Fibroblast of lung (primary cell): ENCODE measurements at places on chromosomes 6 and 20. TPM values are rescaled to one million over a fixed set of nuclear protein-coding genes. Genes with fewer than 3 reads are reported as not detected.
A peak's percentile ranks its signal among the peaks of the same experiment; 100 is the strongest.

DNA sequence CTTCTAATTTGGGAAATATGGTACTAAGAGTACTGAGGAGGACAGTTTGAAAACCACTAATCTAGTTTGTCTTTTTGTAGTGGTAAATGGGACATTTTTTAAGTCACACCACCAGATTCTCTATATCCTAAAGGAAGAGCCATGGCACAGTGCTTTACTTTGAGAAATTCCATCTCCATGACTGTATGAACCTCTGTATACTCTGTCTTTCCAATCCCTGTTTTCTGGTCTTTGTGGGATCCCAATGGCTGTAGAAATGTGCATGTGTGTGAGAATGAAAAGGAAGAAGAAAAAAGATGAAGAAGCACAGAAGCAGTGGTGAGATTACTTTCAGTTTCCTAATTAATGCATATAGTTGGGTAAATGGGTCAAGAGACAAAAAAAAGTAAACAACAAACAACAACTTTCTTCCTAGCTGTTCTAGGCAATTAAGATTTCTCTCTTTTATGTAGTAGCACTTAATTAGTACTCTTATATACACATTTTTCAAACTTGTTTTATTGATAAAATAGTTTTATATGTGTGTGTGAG is 141.2 kb upstream of the HCRTR2 start:
- H3K27ac ChIP-seq: no peak overlapping the region
- DNase-seq: peak; percentile 28
- H3K4me1 ChIP-seq: no peaks in the 10 kb centered on the region

DNA sequence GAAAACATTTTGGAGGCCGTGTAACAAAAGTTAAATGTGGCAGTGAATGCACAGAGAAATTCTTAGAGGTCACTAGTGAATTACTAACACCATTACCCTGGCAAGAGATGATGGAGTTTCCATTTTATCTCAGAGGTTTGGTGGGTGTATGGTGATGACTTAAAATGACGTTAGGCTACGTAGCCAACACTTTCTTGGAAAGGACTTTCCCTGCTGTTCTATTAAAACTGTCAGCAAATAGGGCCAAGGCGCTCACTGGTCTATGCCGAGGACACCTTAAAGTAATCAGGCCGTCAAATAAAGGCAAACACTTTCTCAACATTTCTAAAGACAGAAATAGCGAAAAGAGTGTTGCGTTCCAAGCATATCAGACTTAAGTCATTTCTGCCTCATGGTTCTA is 160.8 kb downstream of the GMPR start:
- DNase-seq: no peak
- peak overlapping the region; percentile 88 for H3K27ac ChIP-seq
- no peaks in the 10 kb centered on the region for H3K36me3 ChIP-seq
- no peaks in the 10 kb centered on the region for H3K27me3 ChIP-seq

DNA sequence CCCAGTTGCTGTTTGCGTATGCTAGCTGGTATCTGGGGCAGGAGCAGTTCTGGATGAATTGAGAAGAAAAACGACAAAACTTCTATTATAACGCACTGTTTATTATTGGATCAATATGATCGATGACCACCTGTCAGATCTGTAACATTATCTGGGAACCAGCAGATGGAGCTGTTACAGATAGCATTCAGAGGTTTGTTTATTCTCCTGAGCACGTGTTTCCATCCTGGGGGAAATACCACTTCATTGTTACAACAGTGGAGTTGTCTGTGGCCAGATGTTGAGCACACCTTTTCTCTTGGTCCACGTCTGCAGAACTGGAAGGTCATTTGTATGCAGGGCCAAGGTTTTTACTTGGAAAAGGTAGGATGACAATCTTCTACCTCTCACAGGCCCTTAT is 16.0 kb upstream of the NKX2-2 start:
- no peak overlapping the region for H3K27ac ChIP-seq
- no peaks in the 10 kb centered on the region for H3K4me1 ChIP-seq
- no peaks in the 10 kb centered on the region for H3K36me3 ChIP-seq

DNA sequence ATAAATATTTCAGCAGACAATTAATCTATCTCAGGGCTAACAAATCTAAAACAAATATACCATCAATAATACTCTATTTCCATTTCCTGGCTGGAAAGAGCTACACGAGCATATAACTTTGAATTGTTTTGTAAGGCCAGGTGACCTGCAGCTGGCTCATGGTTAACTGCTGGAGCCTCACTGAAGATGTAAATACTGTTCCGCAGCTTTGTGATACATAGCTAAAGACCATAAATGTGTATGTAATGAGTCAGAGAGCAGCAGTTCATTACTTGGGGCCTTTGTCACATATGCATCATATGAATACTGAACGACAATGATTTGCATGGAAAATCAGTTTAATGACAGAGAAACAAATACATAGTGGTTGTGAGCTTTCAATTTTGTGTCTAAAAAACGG is 109.4 kb upstream of the CCN2 start:
- H3K27ac ChIP-seq: peak overlapping the region; percentile 48
- DNase-seq: peak; percentile 93
- H3K36me3 ChIP-seq: no peaks in the 10 kb centered on the region

- no peak overlapping the region for H3K27ac ChIP-seq
- H3K4me3 ChIP-seq: no peak overlapping the region
- peak; percentile 69 for DNase-seq
- H3K27me3 ChIP-seq: no peaks in the 10 kb centered on the region
Measured at GRCh38 chr20:35271904-35272303, 6.0 kb downstream of the MMP24OS start.

GRCh38 chr6:29924731-29925130 is 17.6 kb upstream of the HLA-A start:
- DNase-seq: no peak
- no peaks in the 10 kb centered on the region for H3K36me3 ChIP-seq
- no peak overlapping the region for H3K27ac ChIP-seq
- no peaks in the 10 kb centered on the region for H3K27me3 ChIP-seq

DNA sequence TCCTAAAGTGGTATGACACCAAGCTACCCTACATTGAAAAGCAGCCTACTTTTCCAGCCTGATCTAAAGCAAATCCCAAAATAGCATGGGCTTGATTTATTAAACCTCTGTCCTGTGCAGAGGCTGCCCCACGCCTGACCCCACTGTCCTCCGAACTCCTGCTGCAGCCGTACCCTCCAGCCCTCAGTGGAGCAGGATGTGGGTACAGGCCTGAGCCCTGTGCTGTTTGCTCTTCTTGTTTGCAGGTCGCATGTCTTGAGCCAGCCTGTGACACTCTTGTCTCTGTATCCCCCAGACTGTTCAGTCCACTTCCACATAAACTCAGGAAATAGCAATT is 61.2 kb downstream of the RPP40 start:
- H3K36me3 ChIP-seq: peaks cover 6% of the 10 kb centered on the region
- H3K27ac ChIP-seq: peak overlapping the region; percentile 68
- no peaks in the 10 kb centered on the region for H3K27me3 ChIP-seq
- DNase-seq: no peak
- peaks cover 21% of the 10 kb centered on the region for H3K4me1 ChIP-seq

GRCh38 chr20:54337144-54337543 is 129.3 kb downstream of the PFDN4 start:
- H3K4me3 ChIP-seq: no peak overlapping the region
- no peak overlapping the region for H3K27ac ChIP-seq

DNA sequence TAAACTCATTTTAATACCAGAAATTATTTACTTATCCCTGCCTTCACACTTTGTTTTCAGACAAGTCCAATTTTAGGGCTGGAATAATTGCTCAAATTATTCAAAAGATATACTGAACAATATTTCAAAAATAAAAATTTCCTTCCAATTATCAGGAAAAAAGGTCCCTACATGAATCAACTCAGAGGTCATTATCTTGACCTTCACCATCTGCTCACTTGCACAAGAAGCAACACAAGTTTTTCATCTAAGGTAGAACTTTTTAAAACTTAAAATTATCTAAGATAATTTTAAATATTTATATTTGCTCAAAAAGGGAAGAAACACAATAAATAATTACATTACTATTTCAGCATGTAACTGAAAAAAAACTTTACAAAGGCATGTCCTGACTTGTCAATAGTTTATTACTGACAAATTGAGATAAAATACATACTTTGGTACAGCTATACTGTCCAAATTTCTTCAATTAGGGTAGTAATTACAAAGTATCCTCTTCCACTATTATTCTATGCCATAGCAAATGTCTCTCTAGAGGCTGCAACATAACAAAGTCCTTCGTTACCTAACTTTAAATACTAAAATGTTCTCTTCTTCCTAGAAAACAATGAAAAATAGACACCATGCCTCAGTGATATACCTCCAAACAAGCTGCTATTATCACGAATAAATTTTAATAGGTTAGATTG is 2.4 kb downstream of the CEP85L start:
- H3K4me3 ChIP-seq: peak overlapping the region; percentile 99
- H3K36me3 ChIP-seq: no peaks in the 10 kb centered on the region
- no peaks in the 10 kb centered on the region for H3K27me3 ChIP-seq
- peaks cover 3% of the 10 kb centered on the region for H3K4me1 ChIP-seq

The SMIM29 gene
- 26.5 and 36.3 TPM in 2 replicates for total RNA-seq

The ULBP2 gene
- 1.0 and 1.8 TPM in 2 replicates for total RNA-seq

The RAET1L gene
- not detected in 2 replicates for total RNA-seq

- no peaks in the 10 kb centered on the region for H3K27me3 ChIP-seq
- H3K4me1 ChIP-seq: no peaks in the 10 kb centered on the region
- DNase-seq: no peak
- H3K36me3 ChIP-seq: peaks cover under 1% of the 10 kb centered on the region
- no peak overlapping the region for H3K27ac ChIP-seq
- H3K4me3 ChIP-seq: no peak overlapping the region
Measured at GRCh38 chr20:23387118-23387443, 25.1 kb downstream of the GZF1 start.

The BMP6 gene
- under 0.01 TPM in 2 replicates for total RNA-seq

DNA sequence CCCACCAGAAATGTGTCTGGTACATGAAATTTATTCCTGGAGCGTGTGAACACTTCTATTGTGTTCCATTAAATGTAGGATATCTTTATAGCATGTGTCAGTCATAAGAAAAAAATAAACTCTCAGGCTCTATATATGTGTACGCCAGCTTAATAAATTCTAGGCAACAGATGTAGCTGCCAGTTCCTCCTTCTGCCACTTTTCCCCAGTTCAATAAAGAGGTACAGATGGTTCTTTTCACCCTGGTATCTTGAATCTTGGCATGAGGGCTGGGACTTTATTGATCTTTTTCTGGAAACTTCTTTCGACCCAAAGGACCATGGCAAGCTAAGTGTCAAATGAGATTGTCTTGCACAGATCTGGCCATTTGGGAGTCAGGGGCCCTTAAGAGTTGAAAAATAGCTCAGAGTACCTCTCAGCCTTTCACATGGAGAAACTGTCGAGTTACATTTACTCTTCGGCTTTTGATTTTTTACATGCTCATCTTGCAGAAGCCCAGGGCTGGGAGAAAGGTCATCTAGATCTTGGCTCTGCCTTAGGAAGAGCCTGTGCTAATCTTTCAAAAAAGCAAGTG is 240.9 kb downstream of the DOK5 start:
- DNase-seq: no peak
- H3K4me3 ChIP-seq: no peak overlapping the region
- no peaks in the 10 kb centered on the region for H3K36me3 ChIP-seq
- H3K27ac ChIP-seq: no peak overlapping the region
- no peaks in the 10 kb centered on the region for H3K27me3 ChIP-seq
- H3K4me1 ChIP-seq: no peaks in the 10 kb centered on the region

- H3K36me3 ChIP-seq: no peaks in the 10 kb centered on the region
- H3K4me3 ChIP-seq: no peak overlapping the region
- peaks cover 2% of the 10 kb centered on the region for H3K27me3 ChIP-seq
Measured at GRCh38 chr20:60477958-60478357, 519.7 kb downstream of the CDH26 start.

The FERMT1 gene
- 3.3 and 6.8 TPM in 2 replicates for total RNA-seq

The RFX6 gene
- not detected in 2 replicates for total RNA-seq

DNA sequence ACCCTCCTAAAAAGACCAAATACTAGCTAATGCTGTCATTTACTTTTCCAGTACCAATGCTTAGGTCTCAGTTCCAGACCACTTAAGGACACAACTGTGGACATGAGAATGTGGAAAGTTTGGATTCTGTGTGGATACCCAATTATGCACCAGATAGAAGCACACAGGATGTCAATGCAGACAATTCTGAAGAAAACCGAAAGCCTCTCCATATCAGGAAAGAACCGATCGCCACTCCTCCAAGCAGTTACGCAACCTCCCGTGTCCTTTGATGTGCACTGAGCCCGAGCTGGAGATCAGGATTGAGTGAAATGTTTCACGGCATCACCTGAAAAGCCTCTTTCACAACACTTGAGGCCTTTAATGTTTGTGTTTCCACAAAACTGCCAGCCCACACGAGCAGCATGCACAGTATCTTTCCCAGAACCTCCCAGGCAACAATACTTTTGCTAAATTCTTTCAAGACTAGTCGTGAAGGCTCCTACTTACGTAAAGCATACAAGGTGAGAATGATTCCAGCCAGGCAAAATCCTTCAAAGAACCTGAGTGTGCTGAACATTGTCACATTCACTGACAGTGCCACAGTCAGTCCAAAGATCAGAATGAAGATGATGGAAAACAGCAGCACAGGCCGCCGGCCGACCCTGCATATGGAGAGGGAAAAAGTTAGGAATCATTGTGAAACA is 47.0 kb downstream of the SLC22A23 start:
- no peaks in the 10 kb centered on the region for H3K4me1 ChIP-seq
- H3K27me3 ChIP-seq: no peaks in the 10 kb centered on the region

- no peaks in the 10 kb centered on the region for H3K4me1 ChIP-seq
- no peak overlapping the region for H3K4me3 ChIP-seq
- no peak overlapping the region for H3K27ac ChIP-seq
- H3K27me3 ChIP-seq: no peaks in the 10 kb centered on the region
- H3K36me3 ChIP-seq: no peaks in the 10 kb centered on the region
Measured at GRCh38 chr20:33840160-33840559, 29.0 kb downstream of the CHMP4B start.

DNA sequence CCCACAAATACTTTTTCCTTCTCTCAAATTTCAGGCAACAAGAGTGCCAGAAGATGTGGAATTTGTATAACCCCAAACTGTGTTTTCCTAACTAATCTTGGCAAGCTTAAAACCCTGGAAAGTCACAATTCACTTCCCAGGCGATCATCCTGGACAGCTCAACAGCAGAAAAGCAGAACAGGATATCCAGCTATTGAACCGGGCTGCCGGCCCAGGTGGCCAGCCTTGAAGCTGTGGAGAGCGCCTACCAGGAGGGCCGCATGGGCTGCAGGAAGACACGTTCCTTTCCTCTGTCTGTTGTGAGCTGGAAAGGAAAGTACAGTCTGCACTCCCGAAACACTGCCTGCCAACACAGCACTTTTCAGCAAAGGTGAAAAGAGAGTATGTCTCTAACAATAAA is 719.7 kb upstream of the MARCKS start:
- H3K4me1 ChIP-seq: no peaks in the 10 kb centered on the region
- peak; percentile 70 for DNase-seq
- no peak overlapping the region for H3K4me3 ChIP-seq
- H3K36me3 ChIP-seq: no peaks in the 10 kb centered on the region
- no peak overlapping the region for H3K27ac ChIP-seq

- DNase-seq: no peak
- H3K27me3 ChIP-seq: no peaks in the 10 kb centered on the region
- no peaks in the 10 kb centered on the region for H3K4me1 ChIP-seq
- H3K4me3 ChIP-seq: no peak overlapping the region
- H3K36me3 ChIP-seq: no peaks in the 10 kb centered on the region
Measured at GRCh38 chr20:4263036-4263435, 247.7 kb upstream of the RNF24 start.

- no peak overlapping the region for H3K4me3 ChIP-seq
- no peaks in the 10 kb centered on the region for H3K36me3 ChIP-seq
- no peaks in the 10 kb centered on the region for H3K4me1 ChIP-seq
- no peak overlapping the region for H3K27ac ChIP-seq
- no peak for DNase-seq
Measured at GRCh38 chr20:20993372-20993771, 112.8 kb downstream of the LINC00237 start.

- no peak overlapping the region for H3K27ac ChIP-seq
- no peaks in the 10 kb centered on the region for H3K36me3 ChIP-seq
- H3K4me3 ChIP-seq: no peak overlapping the region
- no peaks in the 10 kb centered on the region for H3K27me3 ChIP-seq
- H3K4me1 ChIP-seq: no peaks in the 10 kb centered on the region
Measured at GRCh38 chr6:78578430-78578829, 288.9 kb upstream of the IRAK1BP1 start.
